ENCODE measurements at places on chromosomes 1 and 21.

GRCh38 chr1:31587720-31588423, 11.6 kb downstream of the TINAGL1 start:
- no peak for DNase-seq

- no peak for DNase-seq
Measured at GRCh38 chr1:107545879-107546278, 405.0 kb downstream of the NTNG1 start.

- DNase-seq: no peak
Measured at GRCh38 chr1:248750496-248750895, 5.1 kb downstream of the LYPD8 start.

DNA sequence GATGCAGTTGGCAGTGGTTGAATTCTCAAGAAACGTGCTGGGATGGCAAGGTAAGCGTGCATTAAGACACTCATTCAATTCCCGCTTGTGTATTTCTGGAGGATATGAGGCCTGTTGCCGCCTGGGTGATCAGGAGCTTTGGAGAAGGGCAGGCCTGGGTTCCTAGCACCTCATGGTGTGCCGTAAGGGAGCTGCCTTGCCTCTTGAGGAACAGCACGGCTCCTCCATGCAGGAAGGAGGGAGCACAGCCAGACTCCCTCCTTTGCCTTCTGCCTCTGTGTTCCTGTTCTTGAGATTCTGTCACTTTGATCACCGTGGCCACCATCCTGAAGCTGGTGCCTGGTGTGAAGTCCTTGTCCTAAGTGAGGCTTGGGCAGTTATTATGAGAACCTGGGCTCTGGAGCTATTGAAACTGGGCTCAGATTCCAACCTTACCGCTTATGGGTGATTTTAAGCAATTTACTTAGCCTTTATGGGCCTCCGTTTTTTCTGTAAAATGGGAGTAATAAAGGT, 18.3 kb downstream of the SLFNL1 start:
- no peak for DNase-seq

All from AG09319 (cell line).